ENCODE measurements at places on chromosomes 3 and 15. TPM values are rescaled to one million over a fixed set of nuclear protein-coding genes. Genes with fewer than 3 reads are reported as not detected.

DNA sequence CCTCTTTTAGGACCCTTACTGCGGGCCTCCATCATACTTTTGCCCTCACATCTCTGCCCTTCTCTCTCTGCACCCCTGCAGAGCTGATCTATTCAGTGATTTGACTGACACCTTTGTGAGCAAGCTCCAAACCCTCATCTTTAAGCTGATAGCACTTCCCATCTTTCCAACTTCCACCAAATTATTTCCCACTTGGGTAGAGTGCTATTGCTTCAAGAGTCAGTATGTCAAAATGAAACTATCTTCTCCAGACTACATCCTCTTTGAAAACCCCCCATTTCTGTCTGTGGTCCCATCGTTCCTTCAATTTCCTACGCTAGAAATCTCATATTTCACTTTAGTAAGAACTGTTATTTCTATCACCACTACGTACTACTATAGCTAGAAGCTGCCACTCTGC, 19.7 kb downstream of the ZWILCH start:
- DNase-seq, result no peak

GRCh38 chr3:72633534-72633933, 214.7 kb downstream of the SHQ1 start:
- no peak for DNase-seq

GRCh38 chr3:57692396-57693147, at the start of gene DENND6A:
Gene DENND6A (minus strand): TSS chr3:57693077. CDS start chr3:57693018, 59 bp downstream.
- DNase-seq, result peak; percentile 92

DNA sequence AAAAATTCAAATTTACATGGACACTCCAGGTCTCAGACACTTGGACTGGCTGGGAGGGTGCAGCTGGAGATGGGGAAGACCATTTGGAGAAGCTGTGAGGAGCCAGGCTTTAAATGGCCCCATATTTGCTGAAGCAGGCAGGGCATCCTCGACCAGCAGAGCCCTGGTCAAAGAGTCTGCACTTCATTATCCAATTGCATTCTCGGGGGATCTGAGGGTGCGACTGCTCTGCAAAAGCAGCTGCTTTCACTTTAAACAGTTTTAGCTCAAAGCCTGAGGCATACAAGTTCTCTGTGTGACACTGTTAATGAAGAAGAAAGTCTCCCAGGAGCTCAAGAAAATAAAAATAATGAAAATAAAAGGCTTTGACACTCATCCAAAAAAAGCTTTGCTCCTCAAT, 98.0 kb upstream of the SLC25A36 start:
- no peak for DNase-seq

ISLR gene
- 0.74 TPM for total RNA-seq

ANKUB1 gene
- not detected for total RNA-seq

DNA sequence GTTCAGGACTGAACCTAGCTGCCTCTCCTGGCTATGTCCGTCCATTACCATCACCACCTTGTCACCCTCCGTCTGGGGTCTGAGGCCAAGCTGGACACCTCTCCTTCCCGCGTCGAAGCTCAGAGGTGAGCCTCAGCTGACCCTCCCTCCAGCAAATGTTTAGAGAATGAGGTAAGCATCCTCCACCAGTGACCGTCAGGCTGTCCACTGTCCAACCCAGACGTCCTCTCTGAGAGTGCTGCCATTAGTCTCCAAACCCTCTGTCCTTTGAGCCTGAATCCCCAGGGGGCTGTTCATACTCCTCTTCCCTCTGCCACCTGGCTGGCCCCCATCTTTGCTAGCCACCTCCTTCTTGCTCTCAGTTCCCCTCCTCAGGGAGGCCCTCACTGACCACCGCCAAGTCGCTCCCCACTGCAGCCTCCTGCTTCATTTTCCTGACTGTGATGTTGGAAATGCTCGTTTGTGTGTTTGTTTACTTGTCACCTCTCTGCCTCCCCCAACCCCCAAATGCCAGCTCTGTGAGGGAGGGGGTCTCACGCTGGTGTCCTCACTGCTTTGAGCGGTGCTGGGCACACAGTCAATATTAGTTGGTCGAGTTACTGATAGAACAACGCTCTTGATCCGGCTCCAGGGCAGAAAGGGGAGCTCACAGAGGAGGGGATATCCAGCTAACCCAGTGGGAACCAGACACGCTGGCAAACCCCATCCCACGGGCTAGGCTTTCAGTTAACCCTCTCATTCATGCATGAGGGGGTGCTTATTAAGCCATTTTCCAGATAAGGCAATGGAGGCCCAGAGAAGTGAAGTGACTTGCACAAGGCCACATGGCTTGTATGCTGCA, 64.9 kb downstream of the IQSEC1 start:
- no peak for DNase-seq

DNA sequence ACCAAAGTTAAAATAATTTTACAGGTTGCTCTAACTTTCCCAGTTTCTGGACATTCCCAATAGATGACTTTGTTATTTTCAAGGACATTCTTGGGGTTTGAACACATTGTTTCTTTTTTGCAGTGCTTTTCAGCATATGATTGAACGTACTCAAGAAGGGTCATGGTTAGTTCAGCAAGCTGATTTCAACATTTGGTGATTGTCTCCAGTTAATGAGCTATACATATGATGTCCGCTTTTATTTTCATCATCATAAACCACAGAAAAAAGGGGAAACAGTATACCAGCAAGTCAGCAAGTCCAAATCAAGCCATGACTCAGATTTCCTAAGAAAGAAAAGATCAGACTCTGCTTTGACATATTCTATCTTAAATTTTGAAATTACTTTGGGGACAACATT, 69.4 kb downstream of the B3GALNT1 start:
- no peak for DNase-seq

CD80 gene
- total RNA-seq, result not detected

- DNase-seq, result no peak
These were observed 58.1 kb downstream of the CLASP2 start for GRCh38 chr3:33659856-33660434.

DNA sequence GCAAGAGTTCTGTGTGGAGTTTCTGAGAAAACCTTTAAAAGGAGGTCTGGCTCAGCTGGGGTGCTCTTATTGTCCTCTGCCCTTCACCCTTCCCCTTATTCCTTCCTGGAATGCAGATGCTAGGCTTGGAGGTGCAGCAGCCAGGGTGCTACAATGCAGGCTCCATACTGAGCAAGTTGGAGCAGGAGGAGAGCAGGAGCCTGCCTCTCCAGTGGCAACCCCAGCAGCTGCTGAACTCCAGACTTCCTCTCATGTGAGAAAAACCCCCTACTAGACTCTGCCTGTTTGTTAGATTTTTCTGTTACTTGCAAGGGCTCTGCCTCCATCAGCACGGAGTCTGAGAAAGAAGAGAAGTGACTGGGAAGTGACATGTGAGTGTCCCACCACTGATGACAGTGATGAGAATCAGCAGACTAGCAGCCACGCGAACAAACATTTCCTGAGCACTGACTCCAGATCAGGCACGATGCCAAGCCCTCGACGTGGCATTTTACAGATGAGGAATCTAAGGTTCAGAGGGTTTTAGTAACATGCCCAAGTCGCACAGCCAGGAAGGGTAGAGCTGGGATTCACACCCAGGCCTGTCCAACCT, 16.1 kb upstream of the RARRES1 start:
- peak; percentile 32 for DNase-seq

AADACL2 gene
- not detected for total RNA-seq

GRCh38 chr3:152706991-152707713, 127.8 kb upstream of the P2RY1 start:
- no peak for DNase-seq

DNA sequence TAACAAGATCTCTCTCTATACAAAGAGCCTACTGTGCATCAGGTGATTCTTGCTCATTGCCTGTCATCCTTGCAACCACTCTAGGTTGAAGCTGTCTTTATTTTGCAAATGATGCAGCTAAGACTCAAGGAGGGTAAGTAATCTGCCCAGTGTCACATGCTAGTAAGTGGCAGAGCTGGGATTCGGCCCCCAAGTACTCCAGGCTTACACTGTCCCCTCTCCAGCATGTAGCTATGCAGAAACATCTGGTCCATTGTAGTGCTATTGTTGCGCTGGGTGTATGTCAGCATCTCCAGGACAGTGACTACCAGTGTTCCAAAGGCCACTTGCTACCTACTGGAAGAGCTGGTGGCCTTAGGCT, 248.9 kb downstream of the SLCO3A1 start:
- no peak for DNase-seq

GRCh38 chr3:3081381-3082233, 28.6 kb downstream of the IL5RA start:
- DNase-seq, result no peak

GRCh38 chr15:85475317-85475701, 94.9 kb downstream of the AKAP13 start:
- DNase-seq, result peak; percentile 43

DNA sequence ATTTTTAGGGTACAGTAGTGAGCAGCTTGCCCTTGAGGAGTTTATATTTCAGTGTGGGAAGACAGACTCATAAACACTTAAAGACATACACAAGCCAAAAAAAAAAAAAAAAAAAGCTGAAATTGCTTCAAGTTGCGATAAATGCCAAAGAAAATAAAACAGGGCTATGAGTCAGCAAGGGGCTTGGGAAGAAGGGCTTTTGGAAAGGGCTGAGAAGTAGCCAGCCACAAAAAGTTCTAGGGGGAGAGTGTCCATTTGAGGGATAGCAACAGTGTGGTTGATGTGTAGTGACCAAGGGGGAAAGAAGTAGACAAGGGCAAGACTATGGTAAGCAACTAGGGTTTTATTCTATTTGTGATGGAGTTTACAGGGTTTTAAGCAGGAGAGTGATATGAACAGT, 185.5 kb downstream of the ADAMTS9 start:
- DNase-seq, result no peak

LRRC3B gene
- total RNA-seq, result not detected

GRCh38 chr15:78418686-78419085, 19.3 kb upstream of the IREB2 start:
- no peak for DNase-seq

SLC6A20 gene
- not detected for total RNA-seq

SAXO2 gene
- 1.9 TPM for total RNA-seq

SHC4 gene
- total RNA-seq, result 0.73 TPM

SLC35G2 gene
- 25.0 TPM for total RNA-seq

APH1B gene
- total RNA-seq, result 6.2 TPM

RBPMS2 gene
- 2.9 TPM for total RNA-seq

GRCh38 chr15:101597360-101597928, 54.7 kb downstream of the TM2D3 start:
- peak; percentile 24 for DNase-seq

DNA sequence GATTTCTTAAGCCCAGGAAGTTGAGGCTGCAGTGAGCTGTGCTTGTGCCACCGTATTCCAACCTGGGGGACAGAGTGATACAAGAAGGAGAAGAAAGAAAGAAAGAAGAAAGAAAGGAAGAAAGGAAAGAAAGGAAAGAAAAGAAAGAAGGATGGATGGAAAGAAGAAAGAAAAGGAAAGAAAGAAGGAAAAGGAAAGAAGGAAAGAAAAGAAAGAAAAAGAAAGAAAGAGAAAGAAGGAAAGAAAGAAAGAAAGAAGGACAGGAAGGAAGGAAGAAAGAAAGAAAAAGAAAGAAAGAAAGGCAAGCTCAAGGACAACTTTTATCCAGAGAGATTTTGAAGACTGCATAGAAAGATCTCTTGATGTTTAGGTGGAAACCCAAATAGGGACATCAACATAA, 120.7 kb downstream of the GMNC start:
- no peak for DNase-seq

- no peak for DNase-seq
These were observed 116.5 kb downstream of the TNIK start for GRCh38 chr3:171343693-171344092.

CHDH gene
- 0.24 TPM for total RNA-seq

DNA sequence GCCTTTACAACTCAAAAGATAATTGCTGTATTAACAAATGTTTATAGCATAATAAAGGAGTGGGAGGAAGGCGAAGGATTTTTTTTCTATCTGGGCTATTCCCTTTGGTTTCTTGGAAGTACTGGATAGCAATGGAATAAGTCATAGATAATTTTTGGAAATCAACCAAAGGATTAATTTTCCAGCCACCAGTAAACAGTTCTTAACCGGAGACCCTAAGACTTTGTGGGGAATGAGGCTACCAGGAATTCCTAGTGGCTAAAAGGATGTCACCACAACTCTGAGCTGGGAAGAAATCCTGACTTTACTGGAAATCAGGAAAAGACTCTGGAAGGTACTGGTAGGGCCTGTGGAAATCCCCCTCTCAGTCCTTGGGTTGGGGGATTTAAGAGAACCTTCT, 138.4 kb upstream of the RARB start:
- DNase-seq, result no peak

EOMES gene
- total RNA-seq, result not detected

GASK1A gene
- total RNA-seq, result 1.9 TPM

VWA5B2 gene
- 0.13 TPM for total RNA-seq

- DNase-seq, result no peak
These were observed 45.2 kb downstream of the CGGBP1 start for GRCh38 chr3:88013592-88013991.

GRCh38 chr3:57031631-57032541, 28.6 kb upstream of the SPATA12 start:
- DNase-seq, result no peak

GRCh38 chr15:99566157-99566897, 543 bp downstream of the MEF2A start:
- peak; percentile 31 for DNase-seq

ISLR2 gene
- 0.48 TPM for total RNA-seq

- peak; percentile 60 for DNase-seq
These were observed 1.8 kb upstream of the SCN5A start for GRCh38 chr3:38651153-38651789.
